Tibial nerve (tissue), 4 donors: ENCODE measurements at places on chromosomes 2 and 18.

DNA sequence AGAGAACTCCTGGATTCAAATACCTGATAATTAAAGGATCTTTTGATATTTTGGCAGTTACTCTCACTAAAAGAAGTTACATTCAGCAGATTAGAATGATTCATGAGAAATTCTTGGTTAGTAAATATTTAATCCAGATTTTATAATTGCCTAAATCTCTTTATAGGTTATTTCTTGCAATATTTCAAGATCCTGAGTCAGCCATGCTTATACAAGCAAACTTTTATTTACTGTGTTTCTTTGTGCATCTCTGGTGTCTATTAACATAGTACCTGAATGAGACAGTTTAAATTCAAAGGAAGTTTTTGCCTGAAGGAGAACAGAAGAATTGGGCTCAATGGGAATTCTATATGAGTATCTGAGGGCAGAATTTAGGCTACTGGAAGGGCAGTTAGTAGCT, 249.3 kb downstream of the ERBB4 start:
- no peak for DNase-seq

- no peak for DNase-seq
Measured at GRCh38 chr2:69299772-69300516, 87.1 kb downstream of the GFPT1 start.

DNA sequence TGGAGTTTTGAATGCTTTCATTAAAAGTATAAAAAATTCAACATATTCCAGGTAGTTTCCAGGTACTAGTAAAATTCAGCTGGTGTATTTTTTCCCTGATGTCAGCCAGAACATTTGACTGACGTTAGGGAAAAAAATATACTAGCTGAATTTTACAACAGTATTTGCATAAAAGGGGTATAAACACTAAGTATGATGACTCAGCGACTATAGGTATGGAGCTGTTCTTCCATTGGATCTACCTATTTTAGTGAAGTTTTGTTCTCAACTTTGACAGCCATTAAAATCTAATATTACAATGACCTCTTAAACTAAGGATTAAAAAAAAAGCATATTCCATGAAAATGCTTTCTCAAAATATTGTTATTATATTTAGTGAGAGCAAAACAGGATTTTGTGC, 155.9 kb downstream of the FSHR start:
- no peak for DNase-seq

- no peak for DNase-seq
Measured at GRCh38 chr2:129754421-129754820, 225.0 kb upstream of the RAB6C start.

DNA sequence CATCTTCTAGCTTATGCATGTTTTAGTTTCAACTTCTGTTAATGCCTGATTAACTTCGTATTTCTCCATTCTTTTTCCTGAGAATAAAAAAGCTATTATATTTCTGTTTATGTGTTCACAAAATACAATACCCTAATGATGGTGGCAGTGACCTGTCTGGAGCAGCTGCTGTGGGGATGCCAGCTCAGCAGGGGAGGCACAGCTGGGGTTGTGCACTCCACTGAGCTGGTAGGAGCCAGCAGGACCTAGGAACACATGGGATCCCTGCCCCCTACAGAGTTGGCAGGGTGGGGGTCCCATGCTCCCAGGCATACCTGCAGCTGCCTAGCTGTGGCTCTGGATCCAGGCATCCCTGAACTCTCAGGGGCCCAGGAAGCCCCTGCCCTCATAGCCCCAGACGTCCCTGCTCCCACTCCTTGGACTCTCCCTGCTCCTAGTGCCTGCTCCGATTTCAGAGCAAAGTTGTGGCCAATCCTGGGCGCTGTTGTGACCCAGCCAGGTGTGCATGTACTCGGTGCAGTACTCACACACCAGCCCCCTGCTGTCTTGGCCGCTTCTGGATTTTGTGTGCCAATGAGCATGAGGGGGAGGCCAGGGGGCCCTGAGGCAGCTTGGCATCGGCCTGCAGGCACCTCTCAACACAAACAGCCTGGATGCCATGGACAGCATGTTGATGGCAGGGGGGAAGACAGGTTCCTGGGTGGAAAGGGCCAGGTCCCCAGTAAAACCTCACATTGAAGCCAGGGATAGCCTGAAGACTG, 546.0 kb downstream of the ZNF804A start:
- DNase-seq = no peak
